ENCODE measurements at places on chromosomes 12 and 14. TPM values are rescaled to one million over a fixed set of nuclear protein-coding genes. Genes with fewer than 3 reads are reported as not detected.

Gene TMTC1
- 18.8 TPM for total RNA-seq

Gene ANO4
- total RNA-seq = 0.38 TPM

Gene HECTD4
- 14.6 TPM for total RNA-seq

Gene SPIC
- total RNA-seq = not detected

Gene PIWIL1
- total RNA-seq = not detected

Data from regular cardiac myocyte (primary cell).